Inflammatory macrophage treated with lipopolysaccharide for 1 hour (primary cell): ENCODE measurements at places on chromosomes 7 and 10.

GRCh38 chr7:150939052-150939451 is 39.1 kb downstream of the KCNH2 start:
- DNase-seq = no peak

- DNase-seq = no peak
These were observed 216.3 kb upstream of the SHH start for GRCh38 chr7:156028521-156028920.

DNA sequence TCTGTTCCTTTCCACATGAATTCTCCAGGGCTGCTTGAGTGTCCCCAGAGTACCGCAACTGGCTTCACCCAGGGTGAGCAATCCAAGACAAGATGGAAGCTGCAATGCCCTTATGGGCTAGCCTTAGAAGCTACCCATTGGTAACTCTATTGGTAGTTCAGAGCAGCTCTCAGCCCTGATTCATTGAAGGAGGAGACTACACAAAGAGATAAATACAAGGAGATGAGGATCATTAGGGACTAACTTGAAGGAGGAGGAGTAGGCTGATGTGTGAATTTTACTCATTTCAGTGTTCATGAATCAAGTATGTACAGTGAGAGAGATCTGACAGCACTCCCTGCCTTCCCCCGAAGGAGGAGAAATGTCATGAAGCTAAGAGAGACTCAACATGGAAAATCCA is 124.0 kb downstream of the REEP3 start:
- DNase-seq = no peak

DNA sequence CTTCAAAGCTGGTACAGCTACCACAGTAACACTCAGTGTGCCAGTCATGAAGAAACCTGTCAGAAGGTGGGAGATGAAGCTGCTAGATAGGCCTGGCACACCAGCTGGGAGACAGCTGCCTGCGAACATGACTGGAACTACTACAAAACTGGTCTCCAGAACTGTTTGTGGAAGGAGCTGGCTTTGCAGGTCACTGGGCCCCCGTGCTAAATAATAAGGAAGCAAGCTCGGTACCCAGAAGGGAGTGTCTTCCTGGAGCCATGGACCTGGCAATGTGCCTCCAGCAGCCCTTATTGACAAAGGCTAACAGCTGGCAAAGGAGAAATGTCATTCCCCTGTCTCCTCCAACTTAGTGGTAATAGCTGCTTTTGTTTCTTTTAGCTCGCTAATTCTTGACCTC is 1217.6 kb upstream of the LRRN3 start:
- DNase-seq = no peak

DNA sequence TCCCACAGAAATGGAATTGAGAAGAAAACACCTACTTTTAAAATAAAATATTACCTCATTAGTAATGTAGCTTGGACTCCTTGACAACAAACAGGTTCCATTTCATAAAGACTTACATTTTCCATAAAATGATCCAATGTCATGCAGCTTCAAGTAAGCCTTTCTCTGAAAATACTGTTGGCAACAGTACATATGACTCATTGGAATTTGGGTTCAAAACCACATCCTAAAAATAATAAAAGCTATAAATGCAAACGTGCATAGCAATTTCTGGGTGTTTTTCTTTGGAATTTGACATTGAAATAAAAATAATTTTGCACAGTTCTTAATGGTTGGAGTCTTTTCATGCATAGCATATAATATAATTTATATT is 47.9 kb downstream of the FHIP2A start:
- DNase-seq = no peak

DNA sequence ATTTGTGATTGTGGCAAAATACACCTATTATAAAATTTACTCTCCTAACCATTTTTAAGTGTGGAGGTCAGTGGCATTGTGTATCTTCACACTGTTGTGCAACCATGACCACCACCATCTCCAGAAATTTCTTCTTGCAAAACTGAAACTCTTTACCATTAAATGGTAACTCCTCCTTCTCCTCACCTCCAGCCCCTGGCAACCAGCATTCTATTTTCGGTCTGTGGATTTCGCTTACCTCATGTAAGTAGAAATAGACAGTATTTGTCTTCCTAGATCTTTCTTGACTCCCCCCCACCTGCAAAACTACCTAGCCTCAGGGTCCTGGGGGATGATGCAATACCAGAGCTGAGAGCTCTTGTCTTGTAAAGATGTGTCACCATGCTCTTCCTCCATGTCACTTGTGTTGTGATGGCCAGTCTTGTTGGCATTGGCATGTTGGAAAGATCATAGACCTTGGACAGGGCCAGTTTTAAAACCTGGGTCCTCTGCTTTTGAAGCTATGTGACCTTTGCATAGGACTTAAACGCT is 71.1 kb upstream of the EMX2 start:
- DNase-seq = no peak
